T-helper 17 cell (primary cell): ENCODE measurements at places on chromosomes 6 and 20. TPM values are rescaled to one million over a fixed set of nuclear protein-coding genes. Genes with fewer than 3 reads are reported as not detected.

Gene CRIP3
- total RNA-seq: 1.3 TPM

Gene FRMD1
- not detected for total RNA-seq

Gene SPTLC3
- total RNA-seq: 0.44 TPM

Gene LBP
- total RNA-seq: not detected

Gene CNBD2
- 11.7 TPM for total RNA-seq

Gene GNRH2
- total RNA-seq: 0.92 TPM

Gene TMEM200A
- 2.3 TPM for total RNA-seq

Gene SOX18
- total RNA-seq: not detected

Gene TENT5A
- 6.2 TPM for total RNA-seq

Gene SFT2D1
- 10.9 TPM for total RNA-seq

Gene TMC2
- total RNA-seq: not detected

Gene IL17F
- 0.68 TPM for total RNA-seq

Gene WFDC10B
- total RNA-seq: not detected

Gene TRMT6
- 12.8 TPM for total RNA-seq

Gene MYLK4
- total RNA-seq: 1.7 TPM

Gene MATN4
- total RNA-seq: not detected

Gene SIRT5
- total RNA-seq: 11.7 TPM

Gene NOX3
- not detected for total RNA-seq

Gene MYBL2
- total RNA-seq: 0.44 TPM

Gene HLA-DOA
- total RNA-seq: 5.1 TPM

Gene TPBG
- 2.5 TPM for total RNA-seq

Gene PTCHD4
- total RNA-seq: not detected

Gene PSORS1C1
- not detected for total RNA-seq

Gene LY6G6F
- total RNA-seq: 29.1 TPM

Gene EBF4
- 2.0 TPM for total RNA-seq

Gene NTSR1
- 0.10 TPM for total RNA-seq

Gene MARCKS
- 0.68 TPM for total RNA-seq

Gene SMPD2
- total RNA-seq: 49.5 TPM

Gene PPIL6
- total RNA-seq: 1.6 TPM

Gene EEF1A2
- total RNA-seq: 0.99 TPM

Gene PCMTD2
- total RNA-seq: 70.9 TPM

Gene TRIM40
- total RNA-seq: 0.22 TPM

Gene PLN
- total RNA-seq: not detected

Gene ZNF341
- 4.2 TPM for total RNA-seq

Gene LPIN3
- total RNA-seq: 0.67 TPM

Gene TNF
- 28.9 TPM for total RNA-seq

Gene CDS2
- total RNA-seq: 86.9 TPM

Gene ZNF334
- total RNA-seq: 0.27 TPM

Gene UST
- total RNA-seq: 7.3 TPM

Gene PRSS35
- not detected for total RNA-seq

Gene RIN2
- 1.0 TPM for total RNA-seq

Gene COMMD7
- 47.5 TPM for total RNA-seq

Gene CST1
- not detected for total RNA-seq

Gene ANKEF1
- 2.3 TPM for total RNA-seq

Gene TAAR8
- total RNA-seq: not detected

Gene KHDC3L
- not detected for total RNA-seq

Gene TREM2
- not detected for total RNA-seq
